ENCODE measurements at places on chromosomes 4 and X.

GRCh38 chr4:29948858-29949257, 771.3 kb upstream of the PCDH7 start:
- DNase-seq, result no peak

GRCh38 chr4:176875446-176875930, 82.8 kb upstream of the VEGFC start:
- DNase-seq, result no peak

DNA sequence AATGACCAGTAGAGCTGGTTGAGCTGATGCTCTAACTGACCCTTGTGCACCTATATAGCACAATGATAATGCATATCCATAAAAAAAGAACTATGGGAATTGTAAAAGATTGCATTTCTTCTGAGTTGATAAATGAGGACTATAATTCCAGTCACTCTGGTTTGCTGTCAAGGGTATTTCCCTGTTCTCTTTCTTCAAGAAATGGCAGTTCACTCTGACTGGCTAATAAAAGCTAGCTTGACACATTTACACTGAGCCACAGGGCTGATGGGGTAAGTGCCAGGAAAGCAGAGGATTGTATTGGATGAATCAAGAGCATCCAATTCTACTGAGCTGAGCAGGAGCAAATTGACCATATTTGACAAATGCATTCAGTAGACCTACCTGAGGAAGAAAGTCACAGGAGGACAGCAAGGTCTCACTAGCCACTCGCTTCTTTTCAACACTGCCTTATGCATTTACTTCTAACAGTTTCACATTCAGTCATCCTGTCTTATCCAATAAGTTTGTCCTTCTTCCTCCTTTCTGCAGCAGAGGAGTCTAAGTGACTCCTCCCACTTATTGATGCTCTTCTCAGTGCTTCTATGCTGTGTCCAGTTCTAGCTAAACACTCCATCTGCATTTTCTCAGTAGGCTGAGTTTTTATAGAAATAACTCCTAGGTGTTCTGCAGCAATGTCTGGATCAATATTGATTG, 43.0 kb downstream of the RBMX2 start:
- DNase-seq, result no peak

DNA sequence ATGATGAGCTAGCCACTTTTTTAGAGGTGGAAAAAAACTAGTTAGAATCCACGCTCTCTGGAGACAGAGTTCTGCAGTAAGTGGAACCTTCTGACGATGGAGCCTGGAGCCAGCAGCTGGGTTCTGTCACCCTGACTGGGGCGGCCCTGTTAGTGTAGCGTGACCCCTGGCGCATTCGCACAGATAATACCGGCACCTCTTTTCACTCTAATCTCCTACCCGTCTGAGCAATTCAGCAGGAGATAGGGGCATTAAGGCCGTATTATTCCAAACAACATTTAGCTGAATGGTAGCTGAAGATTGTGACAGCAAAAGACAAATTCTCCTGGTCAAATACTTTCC, 292.6 kb downstream of the FBXO8 start:
- DNase-seq, result no peak

- no peak for DNase-seq
These were observed 154.1 kb upstream of the FAM241A start for GRCh38 chr4:111991163-111991562.

Data from activated CD8-positive, alpha-beta memory T cell treated with anti-CD3 and anti-CD28 coated beads for 4 hours (primary cell).